ENCODE measurements at places on chromosomes 11 and 22.

GRCh38 chr22:43012390-43012789, 2.6 kb downstream of the PACSIN2 start:
- no peak for DNase-seq

GRCh38 chr11:71505001-71505400, 22.1 kb upstream of the KRTAP5-7 start:
- no peak for DNase-seq

DNA sequence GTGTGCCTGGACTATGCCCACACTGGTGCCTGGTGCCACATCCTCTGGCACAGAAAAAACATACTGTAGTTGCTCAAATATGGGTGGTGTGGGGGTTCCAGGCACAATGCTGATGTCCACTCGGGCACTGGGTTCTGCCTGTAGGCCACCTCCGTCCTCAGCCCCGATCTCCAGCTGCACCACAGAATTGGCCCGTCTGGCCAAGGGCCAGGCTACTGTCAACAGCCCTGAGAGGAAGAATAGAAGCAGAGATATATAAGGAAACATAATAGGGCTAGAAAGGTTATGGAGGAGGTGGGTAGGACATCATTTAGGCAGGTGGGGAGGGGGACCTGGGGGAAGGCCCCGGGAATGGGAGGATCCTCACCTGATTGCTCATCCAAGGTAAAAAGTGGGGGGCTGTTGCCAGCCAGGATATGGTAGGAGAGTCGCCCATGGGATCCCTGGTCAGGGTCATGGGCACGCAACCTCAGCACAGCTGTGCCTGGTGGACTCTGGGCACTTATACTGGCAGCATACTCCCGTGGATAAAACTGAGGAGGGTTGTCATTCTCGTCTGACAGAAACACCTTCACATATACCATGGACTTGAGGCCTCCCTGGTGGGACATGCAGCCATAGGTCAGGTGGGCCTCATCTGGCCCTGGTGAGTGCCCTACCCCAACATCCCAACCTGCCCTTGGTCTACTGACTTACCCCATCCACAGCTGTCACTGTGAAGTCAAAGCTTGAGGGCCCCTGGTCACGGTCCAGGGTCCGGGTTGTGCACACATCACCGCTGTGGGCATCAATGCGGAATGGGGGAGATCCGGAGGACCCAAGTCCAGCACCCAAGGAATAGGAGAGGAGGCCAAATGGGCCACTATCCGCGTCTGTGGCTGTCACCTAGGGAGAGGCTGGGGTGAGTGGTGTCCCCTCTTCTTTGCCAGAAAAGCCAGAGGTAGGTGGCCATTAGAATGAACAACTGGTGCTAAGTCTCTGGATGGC, 14.5 kb upstream of the TPP1 start:
- no peak for DNase-seq

DNA sequence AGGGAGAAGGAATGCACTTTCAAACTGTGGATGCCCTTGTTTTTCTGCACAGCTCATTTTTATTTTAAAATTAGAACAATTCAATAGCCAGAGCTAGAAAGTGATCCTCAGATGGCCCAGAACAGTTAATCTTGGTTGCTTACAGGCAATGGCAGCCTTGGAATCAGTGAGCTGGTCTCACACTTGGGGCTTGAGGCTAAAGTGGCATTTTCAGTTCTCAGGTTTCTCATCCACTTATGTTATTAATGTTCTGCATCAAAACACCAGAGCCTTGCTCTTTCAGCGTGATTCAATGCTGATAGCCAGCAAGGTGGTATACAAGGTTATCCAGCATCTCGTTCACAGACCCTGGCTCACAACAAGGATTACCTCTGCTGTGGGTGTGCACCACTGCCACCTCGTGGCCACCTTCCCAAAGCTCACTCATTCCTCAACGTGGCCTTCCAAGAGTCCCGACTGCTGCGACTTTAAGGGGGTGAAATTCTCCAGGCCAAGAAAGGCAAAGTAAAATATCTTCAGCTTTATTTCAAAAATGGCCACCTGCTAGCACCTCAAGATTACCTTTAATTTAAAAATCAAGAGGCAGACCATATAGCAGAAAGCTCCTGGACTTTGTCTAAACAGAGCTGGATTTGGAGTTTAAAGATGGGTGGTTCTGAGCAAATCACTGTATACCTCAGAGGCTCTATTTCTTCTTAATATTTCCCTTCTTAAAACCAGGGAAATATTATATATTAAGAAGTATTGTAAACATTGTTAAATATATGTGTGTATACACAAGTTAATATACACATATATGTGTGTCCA, 34.2 kb upstream of the FSHB start:
- no peak for DNase-seq

- no peak for DNase-seq
Observed at GRCh38 chr11:27085605-27086004, 45.0 kb downstream of the BBOX1 start.

DNA sequence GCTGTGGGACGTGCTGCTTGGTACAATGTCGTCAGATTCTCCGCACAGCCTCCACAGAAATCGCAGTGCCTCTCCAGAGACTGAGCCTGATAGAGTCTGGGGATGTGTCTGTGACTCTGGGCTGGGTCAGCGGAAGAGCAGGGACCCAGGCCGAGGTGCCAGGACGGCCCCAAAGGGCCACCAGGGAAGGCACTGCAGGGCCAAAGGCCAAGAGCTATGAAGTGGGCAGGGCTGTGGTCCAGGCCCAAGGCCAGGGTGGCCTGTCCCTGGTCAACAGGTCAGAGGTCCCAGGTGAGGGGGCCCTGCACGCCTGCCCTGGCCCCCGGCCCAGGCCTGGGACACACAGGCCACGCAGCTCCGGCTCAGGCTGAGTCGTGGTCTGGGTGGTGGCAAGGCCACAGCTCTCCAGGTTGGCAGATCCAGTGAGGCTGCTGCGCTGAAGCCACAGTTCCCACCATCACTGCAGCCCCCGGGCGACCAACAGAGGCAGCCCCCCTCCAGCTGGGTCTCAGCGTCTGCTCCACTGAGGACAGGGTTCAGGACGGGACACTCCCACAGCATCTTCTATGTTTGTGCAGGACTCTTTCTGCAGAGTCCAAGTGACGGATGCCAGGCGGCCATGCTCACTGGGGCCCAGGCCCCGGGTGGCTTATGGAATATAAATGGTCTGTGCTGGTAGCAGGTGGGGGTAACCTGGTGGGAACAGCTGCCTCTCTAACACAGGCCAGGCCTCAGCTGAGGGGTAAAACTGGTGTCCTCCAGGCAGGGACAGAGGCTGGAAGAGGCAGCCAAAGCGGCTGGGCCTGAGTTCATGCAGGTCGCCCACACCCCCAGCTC, 4.8 kb upstream of the PIM3 start:
- DNase-seq = no peak

DNA sequence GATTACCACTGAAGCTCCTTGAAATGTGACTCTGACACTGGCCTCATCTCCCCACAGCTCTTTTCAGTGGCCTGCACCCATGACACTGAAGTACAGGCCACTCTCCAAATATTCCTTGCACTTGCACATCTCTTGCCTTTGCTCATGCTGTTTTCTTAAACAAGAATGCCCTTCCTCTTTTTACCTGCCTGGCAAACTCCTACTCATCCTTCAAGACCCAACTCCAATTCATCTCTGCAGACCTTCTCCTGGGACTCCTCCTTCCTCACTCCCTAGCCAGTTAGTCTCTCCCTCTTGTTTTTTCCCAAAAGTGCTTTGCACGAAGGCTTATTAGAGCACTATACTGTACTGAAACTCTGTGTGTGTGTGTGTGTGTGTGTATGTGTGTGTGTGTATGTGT, 2.6 kb downstream of the KCNE3 start:
- no peak for DNase-seq

DNA sequence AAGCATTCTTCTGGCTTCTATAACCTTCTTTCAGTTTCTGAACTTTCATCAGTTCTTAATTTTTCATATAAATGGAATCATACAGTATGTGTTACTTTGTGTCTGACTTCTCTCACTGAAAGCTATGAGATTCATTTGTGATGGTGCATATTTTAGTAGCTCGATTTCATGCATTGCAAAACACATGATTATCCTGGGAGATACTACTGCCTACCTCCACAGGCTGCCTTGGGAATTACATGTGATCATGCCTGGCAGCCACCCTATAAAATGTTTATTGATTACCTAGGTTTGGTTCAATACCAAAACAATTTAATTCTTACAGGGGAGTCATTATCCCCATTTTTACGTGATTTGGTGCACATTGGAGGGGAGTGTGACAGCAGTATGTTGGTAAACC, 34.1 kb upstream of the PAK1 start:
- no peak for DNase-seq

Data from NCI-H1436 (cell line).